ENCODE measurements at places on chromosomes 1 and 21. TPM values are rescaled to one million over a fixed set of nuclear protein-coding genes. Genes with fewer than 3 reads are reported as not detected.

Gene TBX19
- total RNA-seq = 1.8 TPM

Gene OR10K1
- not detected for total RNA-seq

Gene NTRK1
- total RNA-seq = 28.0 TPM

Gene RGS4
- total RNA-seq = not detected

Gene UQCRHL
- 5.9 TPM for total RNA-seq

Gene AKNAD1
- not detected for total RNA-seq

Gene RAP1GAP
- 30.2 TPM for total RNA-seq

Gene IL10
- not detected for total RNA-seq

Gene AADACL3
- not detected for total RNA-seq

Gene SLC39A1
- 70.6 TPM for total RNA-seq

Gene HCRTR1
- not detected for total RNA-seq

Gene FCRL1
- total RNA-seq = not detected

Gene CELA2B
- 0.40 TPM for total RNA-seq

Gene ST6GALNAC5
- total RNA-seq = not detected

Gene NTMT2
- not detected for total RNA-seq

Gene TESK2
- 3.7 TPM for total RNA-seq

Gene CNIH4
- 45.8 TPM for total RNA-seq

Gene L1TD1
- 0.09 TPM for total RNA-seq

Gene NCAM2
- 54.5 TPM for total RNA-seq

Gene UMODL1
- not detected for total RNA-seq

Gene CFHR5
- not detected for total RNA-seq
